ENCODE measurements at places on chromosomes 6 and 20. TPM values are rescaled to one million over a fixed set of nuclear protein-coding genes. Genes with fewer than 3 reads are reported as not detected.

The ZNF318 gene
- total RNA-seq: 3.1 TPM

The PHACTR1 gene
- total RNA-seq: 0.96 TPM

The ZBTB12 gene
- total RNA-seq: 3.0 TPM

The ID1 gene
- 209 TPM for total RNA-seq

The CFB gene
- total RNA-seq: 19.0 TPM

The C6orf15 gene
- not detected for total RNA-seq

The HEY2 gene
- total RNA-seq: under 0.01 TPM

The KHDC1L gene
- not detected for total RNA-seq

The DNAAF9 gene
- 6.8 TPM for total RNA-seq

The TRDN gene
- total RNA-seq: not detected

The PNPLA1 gene
- total RNA-seq: not detected

The LPA gene
- 0.24 TPM for total RNA-seq

The NMBR gene
- total RNA-seq: not detected

The WFDC10B gene
- not detected for total RNA-seq

The LTB gene
- total RNA-seq: not detected

The MYLK2 gene
- not detected for total RNA-seq

The FAM83C gene
- total RNA-seq: under 0.01 TPM

The LAMA5 gene
- total RNA-seq: 124 TPM

The PLCB1 gene
- total RNA-seq: 0.24 TPM

The EYA2 gene
- 2.9 TPM for total RNA-seq

The SLC26A8 gene
- total RNA-seq: not detected

The SLC2A10 gene
- 19.0 TPM for total RNA-seq

The PACRG gene
- 2.1 TPM for total RNA-seq

The C2 gene
- total RNA-seq: 0.96 TPM

The FOXP4 gene
- 2.3 TPM for total RNA-seq

The CRISP3 gene
- not detected for total RNA-seq

The TXLNB gene
- total RNA-seq: not detected

The VNN1 gene
- total RNA-seq: 1.2 TPM

Data from tracheal epithelial cell (primary cell).